ENCODE measurements at places on chromosomes 2 and 18. TPM values are rescaled to one million over a fixed set of nuclear protein-coding genes. Genes with fewer than 3 reads are reported as not detected.

FZD7 gene
- total RNA-seq, result 30.3 TPM

CD302 gene
- 11.5 TPM for total RNA-seq

SATB2 gene
- 7.3 TPM for total RNA-seq

IL1F10 gene
- total RNA-seq, result not detected

TANC1 gene
- 17.8 TPM for total RNA-seq

DOK1 gene
- total RNA-seq, result 11.8 TPM

PLCD4 gene
- total RNA-seq, result 9.3 TPM

All from epithelial cell of alveolus of lung (primary cell).